ENCODE measurements at places on chromosomes 3 and 15. TPM values are rescaled to one million over a fixed set of nuclear protein-coding genes. Genes with fewer than 3 reads are reported as not detected.

MEX3B gene
- 1.4 TPM for total RNA-seq

PML gene
- total RNA-seq = 28.5 TPM

CYP11A1 gene
- not detected for total RNA-seq

DNA sequence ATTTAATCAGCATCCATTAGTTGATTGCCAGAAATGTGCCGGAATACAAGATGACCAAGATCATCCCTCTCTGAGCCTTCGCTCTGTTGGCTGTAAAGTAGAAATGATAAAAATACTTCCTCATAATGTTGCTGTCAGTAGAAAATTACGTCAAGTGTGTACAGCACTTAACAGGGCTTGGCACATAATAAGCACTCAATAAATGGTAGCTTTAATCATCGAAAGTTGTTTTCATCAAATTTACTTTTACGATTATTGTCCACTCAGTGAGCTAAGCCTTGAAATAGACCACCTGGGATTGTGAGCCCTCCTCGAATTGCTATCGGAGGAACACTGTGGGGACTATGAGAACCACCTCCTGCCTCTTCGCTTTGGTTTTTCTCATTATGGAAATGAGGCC, 301.3 kb upstream of the TPRG1 start:
- DNase-seq = no peak

DNA sequence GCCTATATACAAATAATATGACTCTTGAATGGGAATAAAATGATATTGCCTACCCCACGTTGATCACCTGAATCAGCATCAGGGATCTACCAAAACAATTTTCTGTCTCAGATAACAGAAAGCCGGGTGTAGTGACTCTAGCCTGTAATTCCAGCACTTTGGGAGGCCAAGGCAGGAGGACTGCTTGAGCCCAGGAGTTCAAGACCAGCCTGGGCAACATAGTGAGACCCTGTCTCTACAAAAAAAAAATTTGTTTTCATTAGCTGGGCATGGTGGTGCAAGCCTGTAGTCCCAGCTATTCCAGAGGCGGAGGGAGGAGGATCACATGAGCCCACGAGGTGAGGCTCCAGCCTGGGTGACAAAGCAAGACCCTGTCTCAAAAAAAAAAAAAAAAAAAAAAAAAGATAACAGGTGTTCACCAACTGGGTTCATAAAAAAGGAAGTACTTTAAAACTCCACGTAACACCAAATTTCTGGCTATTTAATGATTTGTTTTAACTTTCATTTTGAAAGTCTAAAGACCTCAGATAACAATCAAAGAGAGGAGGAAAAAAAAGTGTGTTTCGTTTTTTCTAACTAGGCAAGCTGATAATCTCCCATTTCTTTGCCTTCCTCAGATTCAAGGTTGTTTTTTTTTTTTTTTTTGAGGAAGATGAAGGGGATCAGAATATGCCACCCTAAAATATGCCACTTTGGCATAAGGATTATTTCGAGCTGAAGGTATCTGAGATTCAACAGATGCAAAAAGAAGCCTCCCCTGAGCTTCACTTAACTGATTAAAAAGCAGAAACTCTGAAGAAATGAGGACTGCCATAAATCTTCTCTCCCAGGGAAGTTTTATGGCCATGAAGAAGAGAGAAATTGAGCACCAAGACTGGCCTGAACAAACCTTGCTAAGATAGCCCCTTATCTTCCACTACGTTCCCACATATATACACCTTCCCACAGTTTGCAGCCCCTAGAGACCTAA, 44.1 kb downstream of the TRANK1 start:
- no peak for DNase-seq

GRCh38 chr3:52006017-52006819, 10.5 kb upstream of the RPL29 start:
- DNase-seq = no peak

DNA sequence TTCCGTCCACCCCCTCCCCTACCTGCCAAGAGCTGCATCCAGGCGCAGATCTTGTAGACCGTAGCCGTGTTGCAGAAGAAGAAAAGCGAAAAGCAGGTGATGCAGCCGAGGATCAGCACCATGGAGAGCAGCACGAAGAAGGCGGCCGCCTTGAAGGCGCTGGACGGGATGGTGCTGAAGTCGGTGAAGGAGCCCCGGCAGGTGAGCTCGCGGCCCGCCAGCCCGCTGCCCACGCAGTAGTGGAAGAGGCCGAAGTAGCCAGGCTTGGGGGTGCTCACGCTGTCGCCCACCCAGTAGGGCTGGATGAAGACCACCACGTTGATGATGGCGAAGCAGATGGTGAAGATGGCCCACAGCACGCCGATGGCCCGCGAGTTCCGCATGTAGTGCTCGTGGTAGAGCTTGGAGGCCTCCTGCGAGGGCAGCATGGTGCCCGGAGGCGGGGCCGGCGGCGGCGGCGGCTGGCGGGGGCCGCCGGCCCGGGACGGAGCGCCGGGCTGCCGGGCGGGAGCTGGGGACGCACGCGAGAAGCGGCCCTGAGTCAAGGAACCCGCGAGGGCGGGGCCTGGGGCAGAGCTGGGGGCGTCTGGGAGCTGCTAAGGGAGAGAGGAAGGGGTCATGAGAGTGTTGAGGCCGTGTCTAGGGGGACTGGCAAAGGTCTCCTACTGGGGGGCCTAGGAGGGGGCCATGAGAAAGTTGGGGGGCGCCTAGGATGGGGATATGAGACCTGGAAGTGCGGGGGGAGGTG, 1.2 kb downstream of the LHFPL4 start:
- peak; percentile 58 for DNase-seq

- DNase-seq = no peak
Observed at GRCh38 chr15:68997930-68998777, 16.3 kb upstream of the NOX5 start.

DNA sequence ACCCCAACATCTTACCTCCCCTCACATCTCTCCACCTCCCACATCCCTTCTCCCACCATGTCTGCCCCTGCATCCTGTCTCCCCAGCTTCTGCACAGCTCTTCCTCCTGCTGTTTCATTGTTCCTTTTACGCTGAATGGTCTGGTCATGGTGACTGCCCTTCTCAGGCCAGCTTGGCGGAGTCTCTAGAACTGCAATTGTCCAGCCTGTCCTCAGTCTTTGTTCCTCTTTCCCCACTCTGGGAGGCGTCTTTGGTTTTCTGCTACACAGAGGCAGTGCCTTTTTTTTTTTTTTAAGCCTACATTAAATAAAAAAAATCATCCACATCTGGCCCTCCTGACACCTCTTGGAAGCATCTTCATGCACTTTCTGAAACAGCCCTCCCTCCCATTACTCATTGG, 49.1 kb upstream of the SEC22A start:
- peak; percentile 18 for DNase-seq

GRCh38 chr15:38997841-38998240, 433.2 kb upstream of the RASGRP1 start:
- no peak for DNase-seq

Measured in left colon (tissue), 2 donors.